Kidney tubule cell (primary cell): ENCODE measurements at places on chromosomes 3 and 15.

GRCh38 chr3:99505200-99505599 lies 133.2 kb upstream of the COL8A1 start:
- no peak for DNase-seq

GRCh38 chr3:38829404-38829803 lies 13.4 kb upstream of the SCN10A start:
- DNase-seq = peak; percentile 83

DNA sequence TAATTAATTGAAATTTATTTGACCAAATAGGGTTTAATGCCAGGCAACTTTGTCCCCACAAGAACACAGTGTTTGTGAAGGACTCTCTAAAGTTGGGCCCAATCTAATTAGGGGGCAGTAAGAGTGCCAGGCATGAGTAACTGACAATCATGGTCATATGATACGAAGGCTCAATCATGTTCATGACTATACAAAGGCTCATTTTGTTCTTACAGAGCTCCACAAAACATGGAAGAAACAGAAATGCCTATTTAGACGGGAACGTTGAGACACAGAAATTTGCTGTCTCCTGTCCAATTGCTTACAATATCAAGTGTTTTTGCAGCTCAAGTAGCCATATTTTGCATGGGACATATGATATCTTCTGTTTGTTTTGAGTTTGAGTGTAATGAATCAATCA lies 391.1 kb downstream of the SI start:
- DNase-seq = no peak

DNA sequence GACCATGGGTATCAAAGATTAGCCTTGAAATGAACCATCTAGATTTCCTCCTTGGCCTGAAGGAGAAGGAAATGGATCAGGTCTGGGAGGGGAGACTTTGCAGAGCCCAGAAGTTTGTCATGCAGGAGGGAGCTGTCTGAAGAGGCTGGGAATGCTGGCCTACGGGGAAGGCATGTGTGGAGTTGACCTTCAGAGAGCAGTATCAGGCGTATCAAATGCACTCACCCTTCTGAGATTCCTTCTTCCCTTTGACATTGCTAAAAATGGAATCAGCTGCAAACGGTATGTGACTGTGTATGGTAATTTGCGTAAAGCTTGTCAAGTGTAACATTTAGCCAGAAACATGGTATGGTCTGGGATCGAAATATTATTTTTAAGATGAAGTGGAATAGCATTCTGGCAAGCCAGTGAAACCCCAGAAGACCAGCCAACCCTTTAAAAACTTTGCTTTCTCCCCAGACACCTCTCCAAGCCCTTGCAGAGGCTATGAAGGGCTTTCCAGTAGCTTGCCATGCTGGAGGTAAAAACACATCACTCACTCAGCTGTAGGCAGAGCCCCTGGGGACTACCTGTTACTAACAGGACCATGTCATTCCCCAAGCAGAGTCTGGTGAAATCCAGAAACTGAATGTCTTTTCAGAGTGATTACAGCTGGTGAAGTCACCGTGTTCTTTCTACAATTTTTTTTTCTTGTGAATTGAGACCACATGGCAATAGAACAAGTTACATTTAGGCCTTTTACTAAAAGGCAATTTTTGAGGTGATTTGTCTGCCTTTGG lies 174.7 kb upstream of the SLC24A5 start:
- no peak for DNase-seq

- DNase-seq = no peak
Observed at GRCh38 chr3:142705198-142705597, 18.6 kb upstream of the TRPC1 start.

DNA sequence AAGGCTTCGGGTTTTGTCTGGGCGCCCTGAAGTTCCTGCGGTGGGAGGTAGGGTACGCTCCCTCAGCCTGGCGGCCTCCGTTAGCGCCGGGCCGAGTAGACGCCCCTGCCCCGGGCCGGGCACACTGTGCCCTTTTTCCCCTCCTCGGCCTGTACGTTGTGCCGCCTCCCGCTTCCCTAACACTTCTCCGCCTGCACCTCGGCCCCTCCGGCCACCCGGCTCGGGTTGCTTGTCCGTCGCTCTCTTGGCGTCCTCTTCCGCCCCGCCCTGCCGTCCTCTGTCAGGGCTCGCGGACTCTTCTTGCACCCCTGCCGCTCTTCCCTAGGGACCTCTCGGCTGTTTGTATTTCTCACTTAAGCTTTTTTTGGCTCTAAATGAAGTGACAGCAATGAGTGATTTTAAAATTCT lies 384 bp downstream of the KNL1 start:
- DNase-seq = peak; percentile 69

DNA sequence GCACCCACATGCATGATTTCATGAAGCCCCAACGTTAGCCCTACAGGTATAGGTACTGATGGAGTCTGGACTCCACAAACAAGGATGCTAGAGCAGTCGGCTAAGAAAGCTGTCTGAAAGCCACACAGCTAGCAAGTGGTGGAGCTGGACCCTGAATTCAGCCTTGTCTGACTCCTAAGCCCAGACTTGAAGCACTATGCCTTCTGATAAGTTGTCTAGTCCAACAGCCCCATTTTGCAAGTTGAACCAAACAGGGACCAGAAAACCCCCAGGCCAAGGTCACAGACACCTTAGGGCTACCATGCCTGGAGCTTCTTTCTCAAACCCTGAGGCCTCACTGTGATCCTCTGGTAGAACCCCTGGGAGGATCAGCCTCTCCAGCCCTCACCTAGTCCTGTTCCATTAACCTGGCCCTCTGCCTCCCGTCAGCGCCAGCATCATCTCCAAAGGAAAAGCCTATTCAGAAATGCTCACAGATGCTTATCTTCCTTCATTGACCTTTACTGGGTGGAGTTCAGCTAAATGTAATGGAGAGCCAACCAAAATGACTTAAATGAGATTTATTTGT lies 1.7 kb upstream of the SLCO2A1 start:
- DNase-seq = no peak

DNA sequence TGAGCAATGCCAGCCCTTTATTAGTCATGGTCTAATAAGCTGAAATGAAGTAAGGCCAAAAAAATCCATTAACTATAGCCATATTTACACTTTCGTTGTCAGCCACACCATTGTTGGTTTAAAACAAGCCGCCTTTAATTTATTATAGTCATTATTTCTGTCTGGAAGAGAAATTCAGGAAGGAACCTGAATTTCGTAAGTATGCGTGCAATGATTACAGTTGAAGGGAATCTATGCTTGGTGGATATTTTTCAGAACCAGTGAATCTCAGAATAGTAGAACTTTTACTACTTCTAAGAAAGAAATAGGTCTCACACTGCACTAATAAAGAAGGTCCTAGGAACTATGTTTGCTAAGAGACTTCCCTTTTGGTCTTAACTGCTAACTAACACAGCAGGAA lies 59.1 kb downstream of the FAM43A start:
- no peak for DNase-seq

- no peak for DNase-seq
Observed at GRCh38 chr3:49397470-49397869, 14.3 kb downstream of the RHOA start.

DNA sequence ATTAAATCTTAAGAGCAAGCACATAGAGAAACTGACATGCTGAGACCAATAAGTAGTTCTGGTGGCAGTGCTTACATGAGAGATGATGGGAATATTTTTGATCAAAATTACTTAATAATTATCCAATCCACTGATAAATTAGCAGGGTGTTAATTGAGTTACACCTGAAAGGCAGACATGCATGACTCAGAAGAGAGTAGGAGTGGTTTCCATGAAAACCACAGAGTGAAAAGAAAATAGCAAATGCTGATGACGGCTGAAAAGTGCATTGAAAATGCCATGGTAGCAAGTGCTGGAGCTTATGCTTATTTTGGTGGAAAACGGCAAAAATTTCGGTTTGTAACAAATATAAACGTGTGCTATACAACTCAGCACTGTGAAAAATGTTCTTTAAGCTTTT lies 267.8 kb upstream of the LRRN1 start:
- no peak for DNase-seq

GRCh38 chr3:52313774-52314188 lies 2.3 kb upstream of the DNAH1 start:
- peak; percentile 70 for DNase-seq

DNA sequence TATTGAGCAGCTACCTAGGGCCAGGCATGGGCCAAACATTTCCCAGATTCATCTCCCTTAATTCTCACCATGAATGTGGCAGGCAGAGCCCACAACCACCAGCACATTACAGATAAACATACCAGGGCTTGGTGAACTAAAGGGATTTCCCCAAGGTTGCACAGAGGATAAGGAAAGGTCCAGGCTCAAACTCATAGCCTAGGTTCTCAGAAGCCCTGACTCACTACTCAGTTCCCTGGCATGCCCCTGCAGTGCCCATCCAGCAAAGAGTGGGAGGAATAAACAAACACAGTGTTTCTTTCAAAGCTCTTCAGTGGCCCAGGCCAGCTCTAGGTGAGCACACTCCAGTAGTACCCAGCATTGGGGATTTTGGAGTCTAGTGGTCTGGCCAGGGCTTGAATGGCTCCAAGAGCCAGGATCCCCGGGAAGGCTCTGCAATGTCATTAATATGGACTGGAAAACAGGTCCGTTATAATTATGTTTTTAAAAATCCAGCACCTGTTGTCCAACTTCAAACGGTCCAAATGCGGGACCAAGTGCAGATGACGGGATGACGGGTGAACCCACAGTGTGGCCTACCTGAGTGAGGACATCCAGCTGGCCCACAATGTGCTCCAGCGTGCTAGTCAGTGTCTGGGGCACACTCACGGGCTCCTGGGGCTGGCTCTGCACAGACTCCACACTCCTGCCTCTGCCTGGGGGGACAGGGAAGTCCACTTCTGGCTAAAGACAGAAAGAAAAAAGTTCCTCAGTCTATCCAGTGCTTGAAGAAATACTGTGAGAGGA lies 39.8 kb upstream of the DUSP7 start:
- peak; percentile 73 for DNase-seq

GRCh38 chr3:96994988-96995387 lies 180.6 kb downstream of the EPHA6 start:
- no peak for DNase-seq

DNA sequence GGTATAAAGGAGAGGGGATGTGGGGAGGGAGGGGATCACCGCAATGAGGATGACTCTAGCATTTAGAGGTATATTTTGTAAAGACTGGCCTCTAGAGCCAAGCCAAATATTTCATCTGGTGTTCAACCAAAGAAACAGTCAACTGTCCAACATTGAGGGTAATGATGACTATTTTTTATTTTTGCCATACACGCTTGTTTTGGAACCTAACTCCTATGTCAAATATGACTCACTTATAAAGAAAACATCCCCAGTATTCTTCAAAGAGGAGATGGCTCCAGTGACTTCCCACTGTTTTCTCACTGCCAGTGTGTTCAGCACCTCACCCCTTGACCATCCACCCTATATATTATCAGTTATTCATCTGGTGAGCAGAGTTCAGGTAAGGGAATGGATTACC lies 77.3 kb downstream of the WNT5A start:
- no peak for DNase-seq

GRCh38 chr3:124969190-124969589 lies 34.6 kb upstream of the MUC13 start:
- no peak for DNase-seq

GRCh38 chr3:6528951-6529350 lies 332.0 kb upstream of the GRM7 start:
- peak; percentile 55 for DNase-seq

DNA sequence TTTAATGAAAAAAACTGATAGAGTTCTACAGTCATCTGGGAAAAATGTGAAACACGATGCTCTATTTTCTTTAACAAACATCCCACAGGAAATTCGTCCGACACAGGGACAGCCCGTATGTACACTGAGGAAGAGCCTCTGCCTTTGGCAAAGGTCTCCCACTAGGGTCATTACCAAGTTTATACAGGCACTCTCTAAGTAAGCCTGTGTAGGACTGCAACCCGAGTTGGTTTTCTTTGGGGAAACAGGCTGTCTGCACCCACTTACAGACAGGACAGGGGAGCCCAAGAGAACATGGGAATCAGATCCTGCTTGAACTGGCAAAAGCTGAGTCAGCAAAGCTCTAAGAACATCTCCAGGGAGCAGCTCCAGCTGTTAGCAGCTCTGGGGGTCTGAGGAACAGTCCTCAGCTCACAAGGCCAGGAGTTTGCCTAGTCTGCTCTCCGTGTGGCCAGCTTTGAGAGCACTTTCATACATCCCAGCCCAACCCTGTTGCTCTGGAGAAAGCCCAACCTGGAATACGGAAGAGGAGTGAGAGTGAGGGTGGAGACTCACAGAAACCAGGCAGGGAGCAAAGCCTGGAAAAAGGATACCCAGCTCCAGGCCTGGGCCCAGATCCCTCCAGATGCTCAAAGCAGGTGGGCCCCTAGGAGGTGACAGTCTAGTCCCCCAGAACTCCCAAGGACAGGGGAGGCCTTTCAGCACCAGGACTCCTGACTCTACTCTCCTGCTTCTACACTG lies 1.9 kb downstream of the TBC1D2B start:
- DNase-seq = peak; percentile 79

DNA sequence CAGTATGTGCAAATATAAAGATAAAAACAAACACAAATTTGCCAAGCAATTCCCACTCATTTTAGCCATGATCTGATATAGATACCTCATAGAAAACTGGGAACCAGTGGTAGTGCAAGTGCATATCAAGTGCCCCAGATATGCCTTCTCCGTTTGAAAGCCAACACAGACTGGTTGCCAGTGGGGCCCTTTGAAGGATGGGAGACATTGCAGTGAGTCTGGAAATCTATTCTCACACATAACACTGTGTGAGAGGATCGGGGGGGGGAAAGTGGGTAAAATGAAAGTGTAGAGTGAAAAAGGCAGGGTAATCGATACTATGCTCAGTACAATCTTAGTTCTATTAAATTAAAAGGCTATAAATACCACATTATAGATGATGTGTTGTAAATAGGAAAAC lies 83.0 kb downstream of the CBLB start:
- DNase-seq = no peak

DNA sequence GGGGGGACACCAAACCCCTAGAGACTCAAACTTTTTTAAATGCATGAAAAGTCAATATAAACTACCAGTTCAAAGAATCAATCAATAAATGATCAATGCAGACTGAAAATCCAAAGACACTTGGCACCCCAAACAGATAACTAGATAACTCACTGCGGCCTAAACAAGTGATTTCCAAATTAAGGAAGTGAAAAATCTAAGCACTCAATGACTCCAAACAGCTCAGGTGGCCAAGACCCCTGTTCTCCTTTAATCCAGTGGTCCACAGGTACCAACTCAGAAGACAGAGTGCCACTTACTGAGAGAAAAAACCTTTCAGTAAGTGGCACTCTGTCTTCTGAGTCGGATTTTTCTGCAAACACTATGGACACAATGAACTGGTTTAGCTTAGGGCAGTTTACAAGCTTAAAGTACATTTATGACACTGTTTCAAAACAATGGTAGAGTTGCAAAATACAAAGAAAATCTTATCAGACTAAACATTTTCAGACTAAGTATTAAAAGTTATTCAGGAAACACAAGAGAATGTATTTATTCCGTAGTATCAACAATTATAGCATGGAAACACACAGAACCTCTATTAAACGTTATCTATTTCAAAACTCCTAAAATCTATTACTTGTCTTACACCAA lies 4.7 kb downstream of the DLG1 start:
- DNase-seq = no peak
